IMR-90 (cell line): ENCODE measurements at places on chromosomes 12 and 14. TPM values are rescaled to one million over a fixed set of nuclear protein-coding genes. Genes with fewer than 3 reads are reported as not detected.

PPFIA2 gene
- total RNA-seq, result 0.28 and 1.3 TPM in 2 replicates

HNF1A gene
- total RNA-seq, result under 0.01 TPM in 1 of 2 replicates, not detected in the other

DNA sequence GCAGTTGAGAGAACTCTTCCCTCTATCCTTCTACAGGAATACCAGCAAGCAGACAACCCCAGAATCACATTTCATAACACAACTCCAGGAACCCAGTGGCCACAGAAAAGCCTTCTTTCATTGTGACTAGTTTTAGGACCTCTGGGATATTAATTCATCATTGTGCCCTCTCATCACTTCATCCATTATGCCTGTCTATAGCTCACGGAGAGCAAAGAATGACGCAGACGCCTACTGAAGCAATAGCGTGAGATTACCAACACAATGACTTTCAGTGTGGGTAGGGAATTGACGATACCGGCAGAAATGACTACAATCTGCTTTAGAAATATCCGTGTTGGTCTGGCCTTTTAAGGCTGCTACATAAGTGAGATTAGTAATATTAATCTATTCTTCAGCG lies 158.1 kb upstream of the FOXG1 start:
- DNase-seq, result no peak

DNA sequence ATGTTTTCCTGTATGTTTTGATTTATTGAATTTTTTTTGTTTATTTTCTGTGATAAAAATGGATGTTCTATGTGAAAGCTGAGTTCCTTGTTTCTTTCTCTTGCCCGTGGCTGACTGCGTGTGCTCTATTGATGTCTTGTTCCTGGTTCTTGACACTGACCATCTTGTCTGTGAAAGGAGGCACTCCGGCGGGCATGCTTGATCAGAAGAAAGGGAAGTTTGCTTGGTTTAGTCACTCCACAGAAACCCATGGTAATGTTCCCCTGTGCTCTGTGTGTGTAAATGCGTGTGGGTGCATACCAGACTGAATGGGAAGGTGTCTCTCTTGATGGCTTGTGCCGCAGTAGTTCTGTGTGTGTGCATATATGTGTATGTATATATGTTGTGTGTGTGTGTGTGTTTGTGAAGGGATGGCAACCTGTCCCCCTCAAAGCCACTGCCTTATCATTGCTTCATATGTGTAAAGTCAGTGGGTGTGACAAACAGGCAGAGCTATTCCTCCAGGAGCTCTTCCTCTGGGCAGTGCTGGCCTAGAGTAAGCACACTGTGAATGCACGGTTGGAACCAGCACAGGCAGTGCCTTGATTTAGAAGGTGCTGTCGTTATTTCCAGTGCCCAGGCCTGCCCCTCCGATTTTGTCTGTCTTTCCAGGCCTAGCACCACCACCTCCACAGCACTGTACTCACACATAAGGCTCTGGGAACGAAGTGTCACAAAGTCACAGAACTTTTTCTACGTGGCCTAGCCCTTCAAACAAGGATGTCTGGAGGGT lies 247.3 kb upstream of the FKBP4 start:
- DNase-seq, result no peak

GRCh38 chr14:102178806-102179205 lies 39.1 kb downstream of the WDR20 start:
- no peak for DNase-seq
